ENCODE measurements at places on chromosomes 4 and X.

GRCh38 chr4:140876615-140877364 lies 120.6 kb upstream of the TBC1D9 start:
- no peak for DNase-seq

DNA sequence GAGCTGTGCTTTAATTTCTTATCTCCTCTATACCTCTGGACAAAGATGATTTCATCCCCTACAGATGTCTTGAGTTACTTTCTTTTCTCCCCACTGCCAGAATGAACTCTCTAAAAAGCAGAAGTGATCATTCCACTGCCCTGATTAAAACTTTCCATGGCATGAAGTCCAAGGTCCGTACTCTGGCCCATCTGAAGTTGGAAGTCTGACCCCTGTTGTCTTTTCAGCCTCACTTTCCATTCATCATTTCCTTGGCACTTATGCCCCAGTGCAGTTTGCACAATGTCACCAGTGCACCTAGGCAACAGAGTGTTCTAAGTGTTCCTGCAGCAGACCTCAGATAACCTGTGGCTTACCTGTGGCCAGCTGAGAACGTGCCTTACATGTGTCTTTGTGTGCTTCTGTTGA lies 242.4 kb downstream of the FRAS1 start:
- DNase-seq, result no peak

DNA sequence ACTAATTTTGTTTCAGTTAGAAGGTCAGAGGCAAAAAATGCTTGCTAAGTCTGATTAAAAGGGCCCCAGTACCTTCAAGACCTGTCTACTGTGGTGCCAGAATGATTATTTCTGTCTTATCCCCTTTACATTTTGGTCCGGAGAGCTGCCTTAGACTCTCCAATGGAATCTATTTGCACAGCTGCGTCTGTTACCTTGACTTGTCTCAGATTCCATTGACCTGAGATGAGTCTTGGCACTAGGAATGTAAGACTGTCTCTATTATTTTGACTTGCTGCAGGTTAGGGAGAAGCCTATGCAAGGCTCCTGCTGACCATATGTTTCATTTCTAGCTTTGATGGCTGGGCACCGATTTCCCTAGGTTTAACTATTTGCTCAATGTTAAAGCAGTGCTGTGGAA lies 457.6 kb downstream of the KCTD8 start:
- DNase-seq, result no peak

- DNase-seq, result no peak
Observed at GRCh38 chr4:52729586-52729985, 21.6 kb downstream of the ERVMER34-1 start.

DNA sequence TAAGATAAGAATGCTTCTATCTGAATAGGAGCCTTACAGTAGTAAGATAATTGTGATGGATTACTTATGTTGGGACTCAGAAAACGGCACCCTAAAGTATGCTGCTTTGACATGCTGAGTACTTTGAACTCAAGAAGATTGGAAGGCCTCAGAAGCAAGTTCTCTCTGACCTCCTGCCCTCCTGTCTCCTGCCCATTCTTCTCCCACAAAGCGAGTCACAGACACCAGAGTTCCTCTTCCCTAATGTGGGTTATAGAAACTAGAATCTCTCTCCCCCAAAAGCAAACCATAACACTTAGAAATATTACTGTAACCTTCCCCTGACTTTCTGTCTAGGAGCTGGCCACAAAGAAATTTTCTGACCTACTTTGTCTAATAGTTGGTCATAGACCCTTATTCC lies 76.5 kb downstream of the DDIT4L start:
- no peak for DNase-seq

- DNase-seq, result no peak
Observed at GRCh38 chr4:152000518-152000917, 239.7 kb upstream of the GATB start.

- DNase-seq, result no peak
Observed at GRCh38 chrX:92247076-92247475, 467.9 kb downstream of the PCDH11X start.

- DNase-seq, result no peak
Observed at GRCh38 chr4:121278811-121279368, 101.9 kb downstream of the QRFPR start.

GRCh38 chr4:163540977-163541376 lies 46.5 kb downstream of the TMA16 start:
- no peak for DNase-seq

DNA sequence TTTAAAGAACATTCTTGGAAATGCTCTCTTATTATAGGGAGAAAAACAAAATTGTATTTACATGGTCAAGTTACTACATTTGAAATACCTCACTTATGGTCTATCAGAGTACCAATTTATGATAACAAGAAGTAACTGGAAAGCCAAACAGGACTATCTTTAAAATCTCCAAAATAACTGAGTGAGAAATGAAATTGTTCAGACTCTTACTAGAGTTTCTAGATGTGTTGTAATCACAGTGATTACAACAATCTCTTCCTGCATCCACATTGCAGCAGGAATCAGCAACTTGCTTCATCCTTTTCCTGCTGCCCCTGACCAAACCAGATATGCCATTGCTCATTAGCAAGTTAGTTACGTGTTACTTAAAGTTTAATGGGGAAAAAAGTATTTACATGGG lies 245.2 kb upstream of the SMIM31 start:
- no peak for DNase-seq

DNA sequence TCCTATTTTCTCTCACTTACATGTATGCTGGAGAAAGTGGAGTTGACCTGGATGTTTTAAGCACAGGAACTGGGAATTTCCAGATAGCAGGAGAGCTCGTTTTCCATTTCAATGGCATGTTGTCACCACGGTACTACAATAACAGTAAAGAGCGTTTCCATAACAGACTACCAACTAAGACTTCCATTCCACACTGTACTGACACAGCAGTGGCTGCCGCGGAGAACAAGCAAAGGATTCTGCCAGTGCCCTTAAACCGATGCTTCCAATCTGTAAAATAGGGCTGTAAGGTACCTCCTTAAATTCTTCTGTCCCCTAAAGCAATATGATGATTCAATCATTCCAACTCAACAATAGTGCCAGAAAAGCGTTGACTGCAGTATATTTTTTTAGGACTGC lies 143.9 kb downstream of the KLHL13 start:
- DNase-seq, result no peak

- DNase-seq, result no peak
Observed at GRCh38 chr4:17867276-17867675, 56.5 kb downstream of the NCAPG start.

DNA sequence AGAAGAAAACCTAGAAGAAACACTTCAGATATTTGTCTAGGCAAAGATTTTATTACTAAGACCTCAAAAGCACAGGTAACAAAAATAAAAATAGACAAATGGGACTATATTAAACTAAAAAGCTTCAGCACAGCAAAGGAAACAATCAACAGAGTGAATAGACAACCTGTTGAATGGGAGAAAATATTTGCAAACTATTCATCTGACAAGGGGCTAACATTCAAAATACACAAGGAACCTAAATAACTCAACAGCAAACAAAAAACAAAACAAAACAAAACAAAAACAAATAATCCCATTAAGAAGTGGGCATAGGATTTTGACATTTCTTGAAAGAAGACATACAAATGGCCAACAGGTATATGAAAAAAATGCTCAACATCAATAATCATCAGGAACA lies 192.7 kb upstream of the ZCCHC13 start:
- DNase-seq, result no peak

DNA sequence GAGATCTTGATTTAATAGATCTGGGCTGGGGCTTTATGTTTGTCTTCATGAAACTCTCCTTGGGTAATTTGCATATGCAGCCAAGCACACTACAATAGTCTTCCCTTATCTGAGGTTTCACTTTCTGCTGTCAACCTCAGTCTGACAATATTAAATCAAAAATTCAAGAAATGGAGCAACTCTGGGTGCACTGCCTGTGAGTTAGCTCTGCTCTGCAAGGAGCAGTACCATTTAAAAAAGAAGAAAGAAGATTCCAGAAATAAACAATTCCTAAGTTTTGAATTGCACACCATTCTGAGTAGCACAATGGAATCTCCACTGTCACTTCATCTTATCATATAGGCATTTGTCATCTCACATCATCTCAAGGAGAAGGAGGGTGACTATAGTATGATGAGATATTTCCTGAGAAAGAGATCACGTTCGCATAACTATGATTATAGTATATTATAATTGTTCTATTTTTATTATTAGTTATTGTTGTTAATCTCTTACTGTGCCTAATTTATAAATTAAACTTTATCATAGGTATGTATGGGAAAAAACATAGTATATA lies 9.4 kb downstream of the FNIP2 start:
- no peak for DNase-seq

- DNase-seq, result no peak
Observed at GRCh38 chr4:101042847-101043246, 304.5 kb downstream of the PPP3CA start.

DNA sequence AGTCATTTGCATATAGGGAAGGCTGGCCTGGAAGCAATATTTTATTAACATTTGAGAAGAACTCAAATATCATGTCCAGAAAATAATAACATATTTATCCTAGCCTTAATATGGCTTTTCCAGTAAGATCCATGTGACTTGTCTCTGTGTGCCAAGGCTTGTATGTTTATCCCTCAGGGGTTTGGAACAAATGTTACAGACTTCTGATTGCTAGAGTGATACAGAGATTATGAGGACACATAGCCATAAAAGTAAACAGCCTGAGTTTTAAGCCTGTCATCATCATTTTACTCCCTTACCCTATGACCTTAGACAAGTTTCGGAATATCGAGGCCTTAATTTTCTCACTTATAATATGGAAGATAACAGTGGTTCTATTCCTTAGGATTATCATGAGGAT lies 338.1 kb downstream of the GPAT3 start:
- DNase-seq, result no peak

DNA sequence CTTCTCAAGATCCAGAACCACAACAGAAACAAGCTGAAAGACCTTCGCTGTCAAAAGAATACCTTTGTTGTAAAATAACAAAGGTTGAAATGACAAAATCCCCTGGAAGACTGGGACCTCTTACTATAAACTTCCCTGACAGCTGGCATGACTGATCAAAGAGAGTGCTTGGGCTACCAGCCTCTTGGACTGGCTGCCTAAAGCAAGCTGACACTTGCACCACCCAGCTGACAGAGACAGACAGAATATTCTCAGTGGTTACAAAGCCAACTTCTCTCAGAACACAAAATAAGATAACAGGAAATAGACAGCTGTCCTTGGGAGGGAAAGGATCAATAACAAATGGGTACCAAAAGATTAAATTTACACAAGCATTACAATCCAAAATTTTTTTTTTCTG lies 241.7 kb upstream of the SPOCK3 start:
- no peak for DNase-seq

- no peak for DNase-seq
Observed at GRCh38 chr4:150108691-150109090, 30.4 kb downstream of the DCLK2 start.

DNA sequence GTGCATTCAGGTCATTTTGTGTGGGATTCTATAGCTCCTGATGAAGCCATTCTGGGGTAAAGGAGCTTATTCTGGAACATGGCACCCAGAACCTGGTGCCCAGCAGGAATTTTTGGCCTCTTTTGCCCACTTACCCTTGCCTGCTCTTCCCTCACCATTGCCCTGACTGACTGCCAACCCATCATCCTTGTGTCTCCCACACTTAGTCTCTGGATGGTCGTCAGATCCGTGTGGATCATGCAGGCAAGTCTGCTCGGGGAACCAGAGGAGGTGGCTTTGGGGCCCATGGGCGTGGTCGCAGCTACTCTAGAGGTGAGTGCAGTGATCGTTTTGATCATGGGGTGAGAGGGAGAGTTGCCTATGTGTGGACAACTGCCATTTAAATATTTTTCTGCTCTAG lies 1.8 kb downstream of the RBM3 start:
- DNase-seq, result no peak

DNA sequence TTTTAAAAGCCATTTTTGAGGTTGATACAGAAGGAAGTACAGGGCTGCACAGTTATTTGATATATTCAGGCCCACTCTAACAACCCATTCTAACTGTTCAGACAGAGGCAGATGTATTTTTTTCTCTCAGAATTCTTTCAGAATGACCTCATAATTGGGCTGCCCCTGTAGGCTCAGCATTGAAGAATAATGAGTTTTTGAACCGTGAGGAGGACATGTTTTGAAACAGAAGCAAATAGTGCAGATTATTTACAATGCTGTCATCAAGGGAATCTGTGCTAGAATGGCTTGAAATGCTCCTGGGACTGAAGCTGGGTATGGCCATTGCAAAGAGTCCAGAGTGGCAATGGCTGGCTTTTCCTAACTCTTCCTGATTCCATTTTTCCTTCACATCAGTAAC lies 158.1 kb downstream of the SOX3 start:
- DNase-seq, result no peak

- DNase-seq, result no peak
Observed at GRCh38 chr4:156661555-156661954, 310.0 kb downstream of the PDGFC start.

DNA sequence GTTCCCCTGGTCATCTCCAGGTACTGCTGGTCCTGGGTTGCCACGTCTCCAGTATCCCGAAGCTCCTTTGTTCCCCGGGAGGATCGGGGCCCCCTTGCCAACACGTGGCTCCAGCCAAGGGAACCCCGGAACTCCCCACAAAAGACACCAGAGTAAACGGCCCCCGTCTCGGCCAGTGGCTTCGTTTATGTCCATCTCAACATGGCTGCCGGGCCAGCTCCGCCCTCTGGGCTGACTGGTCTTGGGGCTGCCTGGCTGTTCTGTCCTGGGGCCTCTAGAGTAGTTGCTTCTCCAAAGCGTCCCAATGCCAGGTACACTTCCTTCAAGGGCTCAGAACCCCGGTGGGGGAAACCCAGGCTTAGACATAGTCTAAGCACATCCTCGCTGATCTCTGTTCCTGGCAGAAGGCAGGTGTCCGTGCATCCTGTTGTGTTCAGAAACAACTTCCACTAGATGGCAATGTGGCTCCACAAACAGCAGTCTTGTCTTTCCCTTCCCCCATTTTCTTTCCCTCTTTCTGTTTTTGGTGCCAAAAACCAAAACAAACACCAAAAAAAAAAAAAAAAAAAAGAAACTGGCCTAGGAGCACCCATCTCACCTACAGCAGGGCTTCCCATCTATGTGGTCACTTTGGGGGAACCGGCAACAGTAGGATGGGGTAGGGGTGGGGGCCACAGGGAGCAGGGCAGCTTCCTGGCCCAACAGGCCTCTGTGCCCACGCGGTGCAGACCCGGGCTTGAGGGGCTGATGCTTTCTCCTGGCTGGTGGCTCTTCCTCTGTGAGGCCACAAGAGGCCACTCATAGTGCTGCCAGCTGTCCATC lies 35.3 kb downstream of the NBDY start:
- DNase-seq, result no peak

- DNase-seq, result no peak
Observed at GRCh38 chr4:38534344-38535045, 129.5 kb upstream of the KLF3 start.

- DNase-seq, result no peak
Observed at GRCh38 chrX:43813898-43814297, 68.4 kb downstream of the MAOB start.

DNA sequence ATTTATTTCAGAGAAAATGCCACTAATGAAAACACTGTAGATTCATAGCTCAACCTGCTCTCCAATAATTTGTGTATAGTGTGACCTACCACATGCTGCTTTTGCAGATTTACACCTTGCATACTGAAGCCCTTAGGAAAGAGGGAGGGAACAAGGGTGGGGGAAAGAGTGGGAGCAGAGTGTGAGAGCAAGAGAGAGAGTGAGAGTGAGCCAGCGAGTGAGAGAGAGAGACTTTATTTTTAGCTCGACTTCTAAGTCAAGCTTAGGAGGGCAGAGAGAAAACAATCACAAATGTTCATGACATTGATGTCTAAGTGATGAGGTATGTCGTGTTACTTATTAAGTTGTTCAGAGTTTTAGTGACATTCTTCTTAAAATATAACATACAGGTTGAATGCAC lies 112.5 kb upstream of the HAND2 start:
- no peak for DNase-seq

All from stimulated activated CD4-positive, alpha-beta T cell treated with anti-CD3 and anti-CD28 coated beads, Interleukin-1b, Interleukin-23, amount 100 ng/mL, for 4 hours (primary cell).